ENCODE measurements at places on chromosomes 4 and X.
A peak's percentile ranks its signal among the peaks of the same experiment; 100 is the strongest.

DNA sequence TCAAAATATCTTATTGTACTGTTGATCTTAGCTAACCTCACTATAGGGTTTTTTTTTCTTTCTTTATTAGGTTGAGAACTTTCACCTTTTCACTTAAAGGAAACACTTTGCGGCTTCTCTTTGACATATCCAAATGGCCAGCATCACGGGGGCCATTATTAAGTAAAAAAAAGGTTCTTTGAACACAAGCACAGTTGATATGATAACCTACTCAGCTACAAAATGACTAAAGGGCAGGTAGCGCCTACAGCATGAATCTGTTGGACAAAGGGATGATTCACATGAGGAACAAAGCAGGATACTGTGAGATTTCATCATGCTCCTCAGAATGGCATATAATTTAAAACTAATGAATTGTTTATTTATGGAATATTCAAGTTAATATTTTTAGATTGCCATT is 119.6 kb downstream of the CCSER1 start:
- no peak for DNase-seq

- no peak for DNase-seq
Measured at GRCh38 chr4:21011106-21011505, 310.8 kb downstream of the PACRGL start.

DNA sequence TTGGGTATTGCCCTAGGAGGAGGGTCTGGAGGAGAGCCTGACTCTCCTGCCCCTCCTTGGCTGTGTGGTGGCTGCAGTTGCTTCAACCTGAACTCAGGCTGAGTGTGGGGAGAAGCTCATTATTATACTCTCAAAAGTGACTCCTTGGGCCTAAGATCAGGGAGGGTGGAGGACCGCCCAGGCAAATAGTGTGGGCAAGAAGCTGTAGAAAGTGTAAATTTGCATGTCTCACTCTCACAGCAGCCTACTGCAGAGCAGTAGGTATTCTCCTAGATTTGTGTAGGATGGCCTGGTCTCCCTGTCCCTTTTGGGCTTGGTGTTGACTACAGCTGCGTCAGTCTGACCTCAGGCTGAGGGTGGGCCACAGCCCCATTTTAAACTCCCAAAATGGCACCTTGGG is 156.1 kb downstream of the ZNF330 start:
- DNase-seq, result no peak

GRCh38 chrX:46311581-46312120 is 233.6 kb downstream of the ZNF674 start:
- DNase-seq, result no peak

DNA sequence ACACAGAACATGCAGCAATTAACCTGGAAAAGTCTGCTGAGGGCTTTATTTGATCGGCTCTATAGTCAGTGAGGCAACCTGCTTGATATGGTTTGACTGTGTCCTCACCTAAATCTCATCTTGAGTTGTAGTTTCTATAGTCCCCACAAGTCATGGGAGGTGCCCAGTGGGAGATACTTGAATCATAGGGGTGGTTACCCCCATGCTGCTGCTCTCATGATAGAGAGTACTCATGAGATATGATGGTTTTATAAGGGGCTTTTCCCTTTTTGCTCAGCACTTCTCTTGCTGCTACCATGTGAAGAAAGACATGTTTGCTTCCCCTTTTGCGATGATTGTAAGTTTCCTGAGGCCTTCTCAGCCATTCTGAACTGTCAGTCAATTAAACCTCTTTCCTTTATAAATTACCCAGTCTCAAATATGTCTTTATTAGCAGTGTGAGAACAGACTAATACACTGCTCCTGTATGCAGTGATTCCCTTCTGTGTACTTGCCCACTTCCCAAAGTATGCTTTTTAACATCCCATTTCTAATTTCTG is 78.2 kb downstream of the NPFFR2 start:
- no peak for DNase-seq

DNA sequence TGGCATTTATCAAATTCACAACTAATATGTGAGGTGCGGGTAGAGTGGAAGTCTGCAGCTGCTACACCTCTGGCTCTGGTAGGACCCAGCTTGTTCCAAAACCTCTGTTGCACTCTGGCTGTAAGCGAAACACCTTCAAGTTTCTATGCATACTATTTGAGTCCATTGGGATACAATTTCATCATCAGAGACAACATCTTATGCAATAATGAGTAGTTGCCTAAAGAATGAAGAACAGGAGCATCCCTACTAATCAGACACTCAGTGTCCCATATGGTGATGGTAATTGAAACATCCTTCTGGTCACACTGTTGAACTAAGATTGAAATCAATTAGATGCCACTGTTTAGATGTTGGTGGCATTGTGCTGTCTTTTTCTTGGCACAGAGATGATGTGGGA is 178.4 kb downstream of the MGST2 start:
- DNase-seq, result no peak

DNA sequence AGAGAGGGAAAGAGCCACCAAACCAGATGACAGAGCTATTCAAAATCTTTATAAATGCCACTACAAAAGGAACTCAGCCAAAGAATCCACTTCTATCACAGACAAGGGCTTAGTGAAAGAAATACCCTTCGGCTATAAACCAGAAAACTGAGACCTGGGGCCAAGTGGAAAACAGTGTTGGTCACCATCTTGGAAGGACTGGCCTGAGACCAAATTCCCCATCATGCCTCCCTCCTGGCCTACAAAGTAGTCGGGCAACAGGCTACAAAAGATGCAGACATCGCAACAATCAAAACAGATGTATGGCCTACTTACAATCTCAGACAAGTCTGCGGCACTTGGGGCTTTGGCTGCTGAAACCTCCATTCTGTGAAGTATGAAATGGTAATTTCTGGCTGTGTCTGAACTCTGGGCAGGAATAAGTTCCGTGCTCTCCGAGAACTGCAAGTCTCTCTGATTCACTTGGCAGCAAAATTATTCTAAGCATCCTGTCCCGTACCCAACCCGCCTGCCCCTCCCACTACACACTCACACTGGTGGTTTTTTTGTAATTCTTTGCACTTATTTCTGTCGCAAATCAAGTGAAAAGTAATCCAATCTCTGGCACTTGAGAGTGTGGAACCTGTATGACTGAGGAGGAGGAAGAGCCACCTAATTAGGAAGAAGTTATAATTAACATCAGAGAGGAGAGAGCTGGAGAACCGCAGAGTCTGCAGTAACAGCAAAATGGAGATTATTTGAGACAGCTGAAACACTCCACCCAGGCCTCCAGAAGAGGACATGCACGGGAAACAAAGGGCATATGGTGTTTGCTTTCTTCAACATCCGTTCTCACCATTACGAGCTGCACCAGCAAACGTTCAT is 87.8 kb downstream of the SH3KBP1 start:
- DNase-seq, result no peak

DNA sequence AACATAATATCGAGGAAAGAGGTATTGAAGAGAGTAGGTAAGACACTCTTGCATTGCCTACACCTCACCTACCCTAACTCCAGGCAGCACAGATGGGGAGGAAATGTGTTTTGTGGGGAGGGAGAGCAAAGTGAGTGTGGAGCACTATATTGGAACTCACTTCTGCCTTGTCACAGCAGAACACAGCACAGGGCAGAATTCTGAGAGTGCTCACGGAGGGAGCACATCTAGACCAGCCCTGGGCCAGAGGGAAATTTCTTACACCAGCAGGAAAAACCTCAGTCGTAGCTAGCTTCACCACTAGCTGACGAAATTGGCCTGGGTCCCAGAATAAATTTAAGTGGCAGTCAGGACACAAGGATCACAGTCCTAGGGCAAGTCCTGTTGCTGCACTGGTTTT is 517.3 kb downstream of the TMA16 start:
- no peak for DNase-seq

DNA sequence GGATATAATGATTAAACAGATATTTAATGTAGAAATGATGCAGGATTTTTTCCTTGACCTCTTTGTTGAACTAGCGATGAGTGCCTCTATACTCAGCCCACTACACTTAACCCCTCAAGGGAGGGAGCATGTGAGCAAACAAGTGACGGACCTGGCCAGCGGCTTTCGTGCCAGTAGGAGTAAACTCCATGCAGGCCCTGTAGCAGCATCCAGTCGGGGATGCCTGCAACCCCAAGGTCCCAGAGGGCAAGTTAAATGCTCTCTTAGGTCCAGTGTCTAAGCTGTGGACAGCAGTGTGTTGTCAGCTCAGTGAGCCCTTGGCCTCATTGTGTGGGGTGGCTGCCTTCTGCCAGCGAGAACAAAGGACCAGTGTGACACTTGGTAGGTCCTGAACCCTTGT is 708.7 kb downstream of the TECRL start:
- DNase-seq, result no peak

- DNase-seq, result peak; percentile 50
Measured at GRCh38 chrX:105190252-105190853, 30.1 kb downstream of the TEX13A start.

- DNase-seq, result no peak
Measured at GRCh38 chr4:67500373-67500772, 44.9 kb downstream of the CENPC start.

GRCh38 chr4:139656614-139657486 is 8.8 kb upstream of the MGST2 start:
- peak; percentile 91 for DNase-seq
